ENCODE measurements at places on chromosomes 11 and 22.

DNA sequence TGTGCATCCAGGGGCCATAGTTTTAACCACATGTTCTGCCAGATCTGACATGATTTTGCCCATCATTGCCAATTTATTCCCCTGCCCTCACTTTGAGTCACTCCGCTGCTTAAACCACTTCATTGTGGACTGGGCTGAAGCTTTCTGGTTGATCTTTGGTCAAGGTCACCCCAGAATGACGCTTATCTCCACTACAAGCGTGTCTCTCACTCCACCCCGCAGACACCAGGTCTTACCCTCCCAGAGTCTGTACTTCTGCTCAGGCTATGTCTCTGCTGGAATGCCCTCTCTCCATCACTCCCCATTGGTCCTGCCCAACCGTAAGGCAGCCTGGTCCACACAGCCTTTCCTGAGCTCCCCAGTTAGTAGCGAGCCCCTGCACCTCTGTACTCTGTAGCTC, 170.5 kb upstream of the SYT13 start:
- no peak for DNase-seq

DNA sequence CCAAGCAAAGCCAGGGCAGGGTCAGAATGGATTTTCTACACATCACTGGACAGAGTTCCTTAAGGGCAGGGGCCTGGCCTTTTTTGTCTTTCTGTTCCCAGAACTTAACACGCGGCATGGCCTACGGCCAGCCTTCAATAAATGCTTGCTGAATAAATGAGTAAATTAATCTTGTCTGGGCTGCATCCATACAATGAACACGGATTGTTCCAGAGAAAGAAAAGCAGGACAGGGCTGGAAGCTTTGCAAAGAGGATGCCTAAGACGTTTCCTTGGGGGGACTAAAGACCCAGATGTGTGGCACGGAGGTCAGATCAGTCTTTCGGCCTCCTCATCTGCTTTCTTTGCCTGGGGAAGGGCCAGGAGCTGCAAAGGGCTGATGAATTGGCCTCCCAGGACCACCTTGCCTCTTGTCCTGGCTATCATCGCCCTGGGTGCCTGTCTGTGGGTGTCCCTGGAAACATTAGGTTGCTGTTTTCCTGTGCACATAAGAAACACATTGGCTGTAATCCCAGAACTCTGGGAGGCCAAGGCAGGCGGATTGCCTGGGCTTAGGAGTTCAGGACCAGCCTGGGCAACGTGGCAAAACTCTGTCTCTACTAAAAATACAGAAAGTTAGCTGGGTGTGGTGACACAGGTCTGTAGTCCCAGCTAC, 20.8 kb upstream of the RFPL3 start:
- no peak for DNase-seq

DNA sequence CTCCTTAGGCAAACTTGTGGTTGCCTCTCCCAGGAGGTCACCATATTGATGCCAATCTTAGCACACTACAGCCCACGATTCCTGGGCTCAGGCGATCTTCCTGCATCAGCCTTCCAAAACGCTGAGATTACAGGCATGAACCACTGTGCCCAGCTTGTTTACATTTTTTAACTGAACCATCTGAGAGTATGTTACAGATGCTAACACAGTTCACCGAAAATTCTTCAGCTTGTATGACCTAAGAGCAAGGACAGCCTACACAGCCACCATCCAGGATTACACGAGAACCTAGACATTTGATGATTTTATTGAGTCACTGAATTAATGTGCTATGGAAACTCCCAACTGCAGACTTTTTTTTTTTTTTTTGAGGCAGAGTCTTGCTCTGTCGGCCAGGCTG, 5.8 kb upstream of the LGALS1 start:
- DNase-seq = no peak

DNA sequence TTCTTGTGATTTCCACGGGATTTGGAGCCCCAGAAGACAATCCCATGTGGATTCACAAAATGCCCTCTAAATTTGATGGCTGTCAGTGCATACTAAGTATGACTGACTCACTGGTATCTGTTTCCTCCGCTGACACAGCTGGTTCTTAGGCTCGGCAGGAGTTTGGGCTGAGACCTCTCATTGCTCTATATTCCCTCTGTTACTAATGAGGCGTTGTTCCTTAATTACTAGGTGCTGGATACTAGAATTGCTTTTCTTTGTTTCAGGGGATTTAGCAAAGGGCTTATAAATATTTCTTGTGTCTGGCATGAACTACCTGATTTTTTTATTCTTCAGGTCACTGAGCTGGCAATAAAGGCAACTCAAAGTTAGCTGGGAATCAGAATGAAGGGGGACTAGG, 53.2 kb upstream of the EHF start:
- no peak for DNase-seq

GRCh38 chr22:50190182-50190940, 4.6 kb downstream of the TRABD start:
- DNase-seq = peak; percentile 84

DNA sequence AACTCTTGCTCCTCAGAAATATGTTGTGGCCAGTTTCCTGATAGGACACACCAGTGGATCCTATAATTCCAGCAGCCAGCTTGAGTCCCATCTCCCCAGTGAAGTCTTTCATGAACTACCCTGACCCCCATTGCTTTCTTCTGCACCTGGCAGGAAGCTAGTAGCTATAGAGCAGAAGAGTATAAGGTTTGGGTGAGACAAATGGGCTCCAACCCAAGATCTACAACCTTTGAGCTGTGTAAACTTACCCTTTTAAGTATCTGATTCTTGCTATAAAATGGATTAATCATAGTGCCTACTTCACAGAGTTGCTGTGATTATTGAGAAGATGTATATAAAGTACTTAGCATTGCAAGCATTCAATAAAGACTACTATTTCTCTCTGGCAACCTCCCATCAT, 396.9 kb upstream of the CADM1 start:
- DNase-seq = no peak

- no peak for DNase-seq
Measured at GRCh38 chr11:85184721-85185120, 442.4 kb downstream of the DLG2 start.

DNA sequence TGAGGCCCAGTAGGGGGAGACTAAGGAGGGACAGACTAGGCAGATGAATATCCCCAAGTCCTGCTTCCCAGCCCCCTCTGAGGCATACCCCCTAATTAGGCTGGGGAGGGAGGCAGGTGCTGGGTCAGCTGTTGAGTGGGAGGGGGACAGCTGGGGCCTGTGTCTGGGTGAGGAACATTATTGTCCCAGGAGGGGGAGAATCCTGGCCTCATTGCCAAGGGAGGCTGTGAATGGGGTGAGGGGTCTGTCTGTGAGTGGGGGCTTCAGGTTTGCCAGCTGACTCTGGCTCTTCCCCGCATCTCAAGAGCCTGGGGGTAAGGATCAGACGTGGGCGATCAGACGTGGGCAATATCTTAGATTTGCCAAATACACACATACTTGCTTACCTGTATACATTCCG, 2.1 kb downstream of the INPPL1 start:
- DNase-seq = no peak
